KBM-7 (cell line): ENCODE measurements at places on chromosomes 13 and 19.

DNA sequence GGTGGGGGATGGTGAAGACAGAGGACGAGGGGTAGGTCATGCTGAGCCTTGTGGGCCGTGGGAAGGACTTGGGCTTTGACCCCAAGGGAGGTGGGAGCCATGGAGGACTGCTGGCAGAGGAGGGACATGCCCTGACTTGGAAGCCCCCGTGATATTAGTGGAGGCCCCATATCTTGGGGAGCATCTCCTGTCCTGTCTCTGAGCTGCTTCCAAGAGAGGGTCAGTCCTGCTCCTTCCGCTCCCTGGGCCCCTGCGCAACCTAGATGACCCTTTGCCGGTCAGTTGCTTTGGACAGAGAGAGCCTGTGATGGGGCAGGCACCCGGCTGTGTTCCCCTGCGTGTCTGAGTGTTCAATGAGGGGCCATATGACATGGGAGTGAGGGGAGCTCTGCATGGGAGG is 5.2 kb downstream of the TLE6 start:
- no peak for DNase-seq

DNA sequence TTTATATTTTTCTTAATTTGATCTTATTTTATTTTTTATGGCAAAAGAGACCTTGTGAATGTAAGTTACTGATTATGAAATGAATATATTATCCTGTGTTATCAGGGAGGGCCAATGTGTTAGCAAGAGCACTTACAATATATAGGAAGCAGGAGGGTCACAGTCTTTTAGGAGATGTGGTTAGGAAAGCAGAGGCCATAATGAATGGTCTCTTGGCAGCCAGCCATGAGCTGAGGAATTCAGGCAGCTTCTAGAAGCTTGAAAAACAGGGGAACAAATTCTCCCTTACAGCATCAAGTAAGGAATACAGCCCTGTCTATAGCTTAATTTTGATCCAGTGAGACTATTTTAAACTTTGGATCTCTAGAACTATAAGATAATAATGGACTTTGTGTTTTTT is 2374.6 kb downstream of the PCDH9 start:
- DNase-seq: peak; percentile 62

DNA sequence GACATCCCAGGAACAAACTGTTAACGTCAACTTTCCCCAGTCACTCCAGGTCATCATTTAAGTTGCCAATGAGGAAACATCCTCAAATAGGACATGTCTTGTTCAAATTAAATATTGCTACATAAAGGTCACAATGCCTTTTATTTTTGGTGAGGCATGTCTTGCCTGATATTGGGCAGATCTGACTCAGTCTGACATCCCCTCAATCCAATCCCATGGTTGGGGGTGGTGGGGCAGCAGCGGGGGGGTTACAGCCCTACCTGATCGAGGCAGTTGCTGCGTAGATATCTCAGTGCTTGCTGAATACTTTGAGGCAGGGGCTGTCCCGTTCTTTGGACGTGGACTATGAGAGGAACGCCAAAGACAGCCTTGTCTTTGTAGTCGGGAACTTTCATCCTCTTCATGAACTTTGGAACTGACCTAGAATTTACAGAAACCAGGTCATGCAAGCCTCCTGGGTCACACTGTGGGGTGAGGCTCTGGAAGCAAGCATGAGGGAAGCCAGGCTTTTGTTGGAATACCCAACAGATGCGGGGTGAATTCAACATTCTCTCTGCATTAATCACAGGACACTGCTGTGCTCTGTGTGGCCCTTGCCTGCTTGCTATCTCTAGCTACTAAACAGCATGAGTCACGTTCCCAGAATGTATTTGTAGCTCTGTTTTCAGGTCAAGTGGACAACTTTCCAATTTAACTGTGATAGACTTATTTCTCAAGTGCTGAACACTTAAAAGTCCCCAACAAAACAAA is 109.8 kb downstream of the KL start:
- DNase-seq: no peak

- DNase-seq: no peak
Observed at GRCh38 chr19:1757468-1758230, 4.3 kb downstream of the ONECUT3 start.

DNA sequence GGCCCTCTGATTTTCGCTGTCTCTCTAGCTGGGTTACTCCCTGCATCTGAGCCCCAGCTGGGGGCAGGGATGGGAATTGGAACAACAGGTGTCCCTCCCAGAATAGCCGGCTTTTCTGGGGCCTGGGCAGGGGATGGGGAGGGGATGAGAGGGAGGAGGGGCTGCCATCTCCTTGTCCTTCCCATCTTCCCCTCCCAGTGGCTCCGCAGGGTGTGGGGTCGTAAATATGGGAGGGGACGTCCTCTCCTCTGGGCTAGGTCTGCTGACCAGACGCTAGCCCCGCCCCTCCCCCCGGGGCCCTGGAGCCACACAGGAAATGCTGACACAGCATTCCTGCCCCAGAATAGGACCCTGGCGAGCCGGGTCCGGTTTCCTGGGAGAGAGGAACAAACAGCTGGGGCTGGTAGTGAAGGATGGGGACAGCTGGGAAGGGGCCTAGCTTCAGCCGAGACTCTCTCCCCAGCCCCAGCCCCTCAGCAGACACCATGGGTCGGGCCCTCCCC is 1.1 kb downstream of the RYR1 start:
- no peak for DNase-seq

- peak; percentile 83 for DNase-seq
Observed at GRCh38 chr19:55212447-55212846, 3.1 kb upstream of the PTPRH start.

DNA sequence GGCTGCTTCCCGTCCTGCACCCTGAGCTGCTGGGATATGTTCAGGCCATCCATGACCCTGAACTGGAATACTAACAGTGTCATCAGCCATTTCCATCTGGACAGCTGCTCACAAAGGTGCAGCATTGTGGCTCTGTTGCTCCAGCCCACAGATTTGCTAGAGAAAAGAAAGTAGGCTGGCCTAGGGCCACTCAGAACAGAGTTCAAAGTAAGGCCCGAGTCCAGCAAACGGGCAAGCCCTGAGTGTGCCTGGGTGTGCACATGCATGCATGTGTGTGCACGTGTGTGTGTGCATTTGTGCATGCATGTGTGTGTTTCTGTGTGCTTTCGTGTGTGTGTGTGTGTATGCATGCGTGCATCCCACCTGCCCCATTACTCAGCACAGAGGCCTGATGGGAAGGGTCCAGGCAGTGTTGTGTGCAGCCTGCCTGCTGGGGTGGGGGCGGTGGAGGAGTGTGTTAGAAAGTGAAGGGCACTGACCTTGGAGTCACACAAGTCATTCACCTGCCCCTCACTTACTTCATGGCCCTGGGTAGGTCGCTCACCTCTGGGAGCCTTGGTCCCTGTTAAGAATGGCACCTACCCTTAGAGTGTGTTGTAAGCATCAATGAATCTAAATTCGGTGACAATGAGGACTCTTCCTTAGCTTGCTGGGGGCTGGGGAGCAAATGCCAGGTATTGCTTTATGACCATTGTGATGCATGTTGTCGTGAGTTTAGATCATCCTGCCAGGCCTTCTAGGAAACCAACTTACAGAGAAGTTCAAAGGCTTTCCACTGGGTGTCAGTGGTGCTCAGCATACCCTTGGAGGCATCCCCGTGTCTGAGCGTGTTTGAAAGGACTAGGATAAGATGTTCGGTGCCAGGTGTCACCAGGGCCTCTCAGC is 53.2 kb downstream of the GPR12 start:
- peak; percentile 76 for DNase-seq

GRCh38 chr13:38854226-38854625 is 136.4 kb downstream of the STOML3 start:
- no peak for DNase-seq

DNA sequence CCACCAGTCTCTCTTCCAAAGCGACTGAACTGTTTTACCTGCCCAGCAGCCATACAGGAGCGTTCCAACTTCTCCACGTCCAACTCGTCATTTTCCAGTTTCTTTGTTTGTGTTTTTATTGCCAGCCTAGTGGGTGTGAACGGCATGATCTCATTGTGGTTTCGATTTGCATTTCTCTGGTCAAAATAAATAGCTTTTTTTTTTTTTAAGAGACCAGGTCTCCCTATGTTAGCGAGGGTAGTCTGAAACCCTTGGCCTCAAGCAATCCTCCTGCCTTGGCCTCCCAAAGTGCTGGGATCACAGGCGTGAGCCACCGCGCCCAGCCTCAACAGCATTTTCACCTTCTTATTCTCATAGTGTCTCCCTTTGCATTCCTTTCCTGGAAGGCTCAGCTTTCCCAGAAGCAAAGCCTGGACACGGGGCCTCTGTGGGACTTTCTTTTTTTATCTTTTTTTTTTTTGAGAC is 4.2 kb upstream of the JSRP1 start:
- DNase-seq: no peak

DNA sequence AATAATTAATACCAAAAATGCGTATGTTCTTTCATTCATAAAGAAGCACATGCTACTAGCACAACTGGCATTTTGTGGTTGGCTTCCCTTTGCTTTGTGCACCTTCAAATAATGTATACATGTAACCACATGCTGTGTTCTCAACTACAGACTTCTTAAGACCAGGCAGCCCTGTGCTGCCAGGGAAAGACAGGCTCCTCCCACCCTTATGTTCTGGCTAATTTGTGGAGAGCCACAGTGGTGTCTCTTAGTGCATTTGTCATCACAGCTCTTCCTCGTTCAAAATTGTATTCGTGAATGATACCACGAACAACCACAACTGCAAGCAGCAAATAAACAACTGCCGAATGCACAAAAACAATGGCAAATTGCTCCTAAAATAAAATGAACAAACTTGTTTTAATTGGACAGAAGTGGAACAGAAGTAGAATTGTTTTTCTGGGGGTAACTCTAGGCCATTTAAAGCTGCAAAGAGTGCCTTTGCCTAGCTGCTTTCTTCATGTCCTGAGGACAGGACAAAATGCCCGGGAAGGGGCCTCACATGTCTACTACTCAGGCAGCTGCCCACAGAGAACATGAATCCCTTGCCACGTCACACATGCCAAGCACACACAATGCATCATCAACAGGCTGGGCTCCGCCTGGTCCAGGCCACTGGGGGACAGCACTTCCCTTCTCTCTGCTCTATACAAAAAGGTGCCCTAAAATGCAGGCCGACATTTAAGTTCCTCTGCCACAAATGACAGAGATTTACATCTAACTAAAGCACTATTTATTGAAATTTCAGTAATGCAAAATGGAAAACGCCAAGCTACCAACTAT is 21.7 kb downstream of the IRS2 start:
- peak; percentile 43 for DNase-seq

DNA sequence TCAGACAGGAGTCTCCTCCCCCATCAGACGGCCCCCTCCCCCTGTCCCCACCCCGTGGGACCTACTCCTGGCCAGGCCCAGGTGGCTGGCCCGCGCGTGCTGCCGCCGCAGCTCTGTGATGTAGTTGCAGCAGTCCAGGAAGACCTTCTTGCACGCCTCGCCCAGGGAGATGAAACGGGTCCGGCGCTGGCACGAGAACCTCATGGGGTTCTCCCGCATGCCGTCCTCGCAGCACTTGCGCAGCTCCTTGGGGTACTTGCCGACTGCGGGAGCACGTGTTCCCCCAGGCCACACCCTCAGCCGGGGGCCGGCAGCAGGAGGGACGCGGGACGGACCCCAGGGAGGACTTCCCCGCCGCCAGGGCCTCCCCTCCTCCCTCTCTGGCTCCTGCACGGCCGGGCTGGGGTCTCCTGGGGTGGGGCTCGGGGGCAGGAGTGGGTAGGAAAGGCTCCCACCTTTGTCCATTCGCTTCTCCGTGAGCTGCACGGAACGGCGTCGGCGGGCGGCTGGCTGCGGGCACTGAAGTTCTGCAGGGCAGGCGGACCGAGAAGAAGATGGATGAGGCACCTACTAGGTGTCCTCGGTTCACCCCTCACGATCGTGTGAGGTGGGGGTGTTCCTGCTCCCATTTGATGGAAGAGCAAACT is 13.3 kb downstream of the C3 start:
- no peak for DNase-seq

- no peak for DNase-seq
Observed at GRCh38 chr13:43838909-43839308, 40.6 kb downstream of the CCDC122 start.

GRCh38 chr13:106560821-106561220 is 7.1 kb downstream of the ARGLU1 start:
- no peak for DNase-seq

GRCh38 chr13:102040812-102041211 is 361.0 kb downstream of the FGF14 start:
- no peak for DNase-seq

DNA sequence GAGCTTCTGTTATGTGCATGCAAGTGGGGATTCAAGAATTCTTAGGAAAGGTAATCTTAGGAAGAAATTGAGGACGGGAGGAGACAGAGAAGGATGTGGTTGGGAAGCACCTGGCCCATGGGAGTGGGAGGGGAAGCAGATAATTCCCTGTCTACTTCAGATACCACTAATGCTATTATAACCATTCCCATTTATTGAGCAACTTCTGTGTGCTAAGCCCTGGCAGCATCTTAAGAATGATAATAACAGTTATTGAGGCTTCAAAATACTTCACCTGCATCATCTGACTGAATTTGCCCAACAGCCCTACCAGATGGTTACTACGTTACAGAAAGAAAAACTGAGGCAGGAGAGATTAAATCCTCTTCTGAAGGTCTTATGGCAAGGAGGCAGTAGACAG is 1.4 kb downstream of the EPS8L1 start:
- no peak for DNase-seq

GRCh38 chr19:45553464-45553863 is 31.1 kb downstream of the OPA3 start:
- DNase-seq: no peak

GRCh38 chr19:2652504-2653099 is 49.9 kb downstream of the GNG7 start:
- DNase-seq: no peak

- DNase-seq: no peak
Observed at GRCh38 chr19:55641426-55642152, 787 bp downstream of the ZNF580 start.

- DNase-seq: no peak
Observed at GRCh38 chr13:33868343-33868994, 50.5 kb downstream of the RFC3 start.

DNA sequence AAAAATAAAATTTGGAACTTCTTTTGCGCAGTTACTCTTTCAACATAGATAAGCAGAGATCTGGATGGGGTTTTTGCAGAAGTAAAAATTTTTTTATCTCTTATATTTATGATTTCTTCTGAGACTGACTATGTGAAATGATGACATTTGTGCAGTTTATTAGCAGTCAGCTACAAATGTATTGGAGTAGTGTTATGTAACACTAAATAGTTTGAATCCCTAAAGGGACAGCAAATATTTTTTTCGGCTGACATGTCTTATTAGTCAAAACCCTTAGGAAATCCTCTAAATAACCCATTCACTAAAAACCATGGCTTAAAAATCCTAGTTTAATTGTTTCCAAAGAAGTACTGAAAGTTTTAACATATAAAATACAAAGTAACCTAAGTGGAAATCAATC is 48.0 kb upstream of the EDNRB start:
- no peak for DNase-seq

- DNase-seq: peak; percentile 80
Observed at GRCh38 chr19:4568886-4569285, 9.4 kb upstream of the SEMA6B start.

DNA sequence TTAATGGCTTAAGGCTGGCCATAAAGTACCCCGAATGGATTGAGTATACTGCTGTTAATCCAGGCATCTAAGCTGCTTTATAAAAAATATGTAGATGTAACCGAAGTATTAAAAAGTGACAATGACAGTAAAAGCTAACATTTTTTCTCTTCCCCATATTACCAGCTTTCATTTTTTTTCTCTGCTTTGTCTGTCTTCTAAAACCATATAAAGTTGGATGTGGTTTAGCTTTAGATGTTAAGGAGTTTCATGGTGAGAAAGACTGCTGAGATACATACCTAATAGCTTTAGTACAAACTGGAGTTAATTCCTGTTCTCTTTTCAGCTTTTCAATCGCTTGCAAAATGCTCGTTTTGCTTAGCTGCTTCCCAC is 838 bp downstream of the AKAP11 start:
- peak; percentile 14 for DNase-seq
